ENCODE measurements at places on chromosomes 2 and 18. TPM values are rescaled to one million over a fixed set of nuclear protein-coding genes. Genes with fewer than 3 reads are reported as not detected.

GRCh38 chr2:158179660-158180059 is 78.0 kb downstream of the UPP2 start:
- DNase-seq = no peak

GRCh38 chr2:241499146-241499965 is 9.0 kb downstream of the STK25 start:
- no peak for DNase-seq

DNA sequence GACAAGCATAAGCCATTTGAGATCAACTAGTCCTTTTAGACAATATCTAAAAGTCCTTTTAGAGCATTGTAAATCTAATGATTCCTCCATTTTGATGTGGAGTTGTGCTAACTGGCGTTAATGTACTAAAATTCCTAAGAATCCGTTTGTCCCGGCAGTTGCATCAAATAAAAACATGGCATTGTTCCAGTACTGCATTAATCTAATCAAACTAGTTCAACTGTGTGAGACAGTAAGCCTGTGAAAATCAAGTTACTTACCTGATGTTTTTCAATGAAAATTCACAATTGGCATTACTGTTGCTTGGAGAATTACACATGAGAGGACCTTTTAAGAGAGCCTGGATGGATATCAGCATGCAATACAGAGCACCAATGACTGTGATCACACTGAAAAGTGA is 13.3 kb downstream of the TM4SF20 start:
- DNase-seq = no peak

DNA sequence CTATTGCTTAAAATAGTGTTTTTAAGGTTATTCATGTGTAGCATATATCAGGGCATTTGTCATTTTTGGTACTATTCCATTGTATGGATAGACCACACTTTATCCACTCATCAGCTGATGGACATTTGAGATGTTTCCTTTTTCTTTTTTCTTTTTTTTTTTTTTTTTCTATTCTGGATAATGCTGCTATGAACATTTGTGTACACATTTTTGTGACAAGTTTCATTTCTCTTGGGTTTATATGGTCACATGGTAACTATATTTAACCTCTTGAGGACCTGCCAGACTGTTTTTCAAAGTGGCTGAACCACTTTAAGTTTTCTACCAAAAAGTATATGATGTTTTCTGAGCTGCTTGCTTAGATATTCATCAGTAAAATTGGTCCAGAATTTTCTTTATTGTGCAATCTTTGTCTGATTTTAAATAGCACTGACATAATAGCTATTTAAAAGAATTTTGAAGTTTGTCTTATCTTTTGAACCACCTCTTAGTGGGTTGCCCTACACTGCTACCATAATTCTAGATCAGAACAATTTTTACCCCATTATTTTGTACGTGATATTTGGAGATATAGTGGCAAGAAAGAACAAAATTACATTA is 219.4 kb upstream of the SIX3 start:
- DNase-seq = no peak

DNA sequence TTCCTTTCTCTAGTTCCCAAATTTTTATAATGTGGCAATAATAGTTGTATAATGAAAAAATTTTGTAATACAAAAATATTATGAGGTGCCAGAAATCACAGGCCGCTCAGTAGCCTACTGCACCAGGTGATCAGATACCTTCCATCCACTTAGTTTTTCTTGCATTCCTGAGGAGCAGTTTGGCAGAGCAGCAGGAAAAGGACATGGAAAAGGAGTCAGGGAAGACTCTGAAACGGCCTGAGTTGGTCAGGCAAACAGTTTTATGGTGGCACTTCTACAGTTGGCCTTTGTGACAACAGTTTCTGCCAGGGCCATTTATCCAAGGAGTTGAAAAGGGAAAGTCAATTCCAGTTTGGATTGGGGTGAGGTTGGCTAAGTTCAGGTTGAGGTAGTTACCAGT is 165.4 kb upstream of the ALPP start:
- DNase-seq = no peak

DNA sequence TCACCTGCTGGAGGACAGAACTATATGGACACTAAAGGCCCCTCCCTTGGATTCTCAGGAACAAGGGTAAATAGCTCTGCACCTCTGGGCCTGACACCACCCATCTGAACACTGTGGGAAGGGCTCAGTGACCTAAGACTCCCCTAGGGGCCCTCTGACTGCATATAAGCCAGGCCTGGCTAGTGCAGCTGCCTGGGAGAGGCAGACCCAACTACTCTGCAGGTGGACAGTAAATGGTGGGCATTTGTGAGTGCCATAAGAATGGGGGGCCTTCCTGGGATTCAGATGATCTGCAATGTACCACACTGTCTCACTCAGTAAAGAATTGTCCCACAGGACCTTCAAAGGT is 11.2 kb upstream of the WIPF1 start:
- no peak for DNase-seq

DNA sequence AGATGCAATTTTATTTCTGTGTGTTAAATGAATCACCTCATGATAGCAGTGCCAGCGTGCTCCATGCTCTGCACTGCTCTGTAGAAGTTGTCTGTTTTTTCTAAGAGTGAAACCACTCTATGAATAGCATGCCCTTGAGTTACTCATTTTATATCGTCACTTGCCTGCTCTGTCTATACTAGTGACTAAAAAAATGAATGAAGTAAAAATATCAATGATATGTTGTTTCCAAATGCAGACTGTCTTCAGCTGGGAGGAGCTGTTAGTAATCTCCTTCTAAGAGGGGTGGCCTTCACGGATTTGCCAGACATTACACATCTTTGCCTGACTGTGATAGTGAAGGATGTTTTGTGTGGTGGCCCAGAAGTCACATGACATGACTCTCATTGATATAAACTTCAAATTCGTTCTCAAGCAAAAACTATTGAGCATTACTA is 852.1 kb downstream of the CNTNAP5 start:
- no peak for DNase-seq

- DNase-seq = no peak
Observed at GRCh38 chr2:160474891-160475787, 18.5 kb downstream of the RBMS1 start.

DNA sequence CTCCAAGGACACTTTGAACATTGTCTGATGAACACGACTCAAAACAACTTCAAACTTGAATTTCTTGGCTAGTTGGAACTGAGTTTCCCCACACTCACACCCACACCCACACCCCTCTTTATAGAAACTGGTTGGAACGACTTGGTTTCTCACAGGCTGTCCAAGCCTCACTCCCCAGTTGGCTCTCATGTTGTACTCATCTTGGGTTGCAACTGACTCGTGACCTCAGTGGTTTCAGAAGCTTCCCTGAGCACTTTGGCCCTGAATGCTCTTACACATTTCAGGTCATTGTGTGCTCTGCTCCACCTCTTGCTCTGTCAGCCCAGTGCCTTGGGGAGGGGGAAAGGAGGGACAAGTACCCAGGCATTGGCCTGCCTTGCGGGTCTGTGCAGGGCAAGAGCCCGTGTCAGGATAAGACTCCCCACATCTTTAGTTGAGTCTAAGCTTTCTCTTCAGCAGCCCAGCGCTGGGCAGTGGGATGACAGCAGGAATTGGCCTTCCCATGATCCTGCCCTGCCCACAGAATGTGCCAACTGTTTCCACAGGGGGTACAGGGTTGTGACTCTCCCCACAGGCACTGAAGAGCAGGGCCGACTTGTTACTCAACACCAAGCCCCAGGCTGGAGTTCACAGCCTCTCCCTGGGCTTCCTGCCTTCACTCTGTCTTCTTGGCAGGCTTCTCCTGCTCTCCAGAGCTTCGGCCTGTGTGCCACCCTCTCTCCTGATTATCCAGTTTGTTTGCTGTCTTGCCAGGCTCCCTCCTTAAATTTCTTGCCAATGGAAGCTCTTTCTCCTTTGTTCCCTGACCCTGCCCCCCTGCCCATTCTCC is 104.6 kb downstream of the RTN4 start:
- DNase-seq = no peak

Gene GPBAR1
- polyA plus RNA-seq = 6.0 TPM

Gene PKDCC
- polyA plus RNA-seq = 28.1 TPM

Gene CDH2
- polyA plus RNA-seq = 6.3 TPM
